ENCODE measurements at places on chromosomes 6 and 20.

DNA sequence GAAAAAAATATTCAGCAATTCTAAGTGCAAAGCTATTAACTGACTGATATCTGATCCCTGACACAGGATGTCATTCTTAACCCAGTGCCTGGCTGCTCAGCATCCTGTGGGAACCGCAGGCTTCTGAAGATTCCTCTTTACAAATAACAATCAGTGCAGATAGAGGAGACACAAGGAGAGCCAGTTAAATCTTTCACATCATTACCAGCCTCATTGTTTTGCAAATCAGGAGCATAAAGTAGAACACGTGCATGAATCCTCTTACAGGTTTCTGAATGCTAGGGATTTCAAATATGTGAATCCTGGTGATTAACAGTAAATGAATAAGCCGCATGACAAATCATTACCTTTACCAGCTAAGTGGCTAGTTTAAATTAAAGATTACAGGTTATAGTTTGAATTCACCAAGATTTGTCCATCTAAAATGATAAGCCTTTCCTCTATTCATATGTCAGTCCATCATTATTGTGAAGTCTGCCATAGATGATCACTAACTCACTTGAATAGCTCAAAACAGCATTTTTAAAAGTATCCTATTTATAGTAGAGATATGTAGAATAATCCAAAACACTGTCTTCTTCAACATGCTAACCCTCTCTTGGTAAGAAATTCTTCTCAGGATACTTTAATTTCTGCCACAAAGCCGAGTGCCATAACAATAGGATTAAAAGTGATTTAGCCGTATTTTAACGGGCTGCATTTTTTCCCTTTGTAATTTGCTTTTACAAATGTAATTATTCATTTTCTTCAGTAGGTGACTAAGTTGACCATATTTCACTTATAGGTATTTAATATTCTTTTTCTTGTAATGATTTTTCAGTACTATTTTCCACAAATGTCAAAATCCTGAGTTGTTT, 367.3 kb upstream of the EPHA7 start:
- no peak for DNase-seq
- no peak overlapping the region for H3K27ac ChIP-seq
- H3K4me3 ChIP-seq = no peak overlapping the region
- H3K4me1 ChIP-seq = no peaks in the 10 kb centered on the region
- H3K27me3 ChIP-seq = no peaks in the 10 kb centered on the region

GRCh38 chr6:129497481-129498441, 212.2 kb downstream of the ARHGAP18 start:
- no peak for DNase-seq
- no peak overlapping the region for H3K4me3 ChIP-seq
- H3K27me3 ChIP-seq = no peaks in the 10 kb centered on the region
- H3K36me3 ChIP-seq = no peaks in the 10 kb centered on the region
- H3K27ac ChIP-seq = no peak overlapping the region

DNA sequence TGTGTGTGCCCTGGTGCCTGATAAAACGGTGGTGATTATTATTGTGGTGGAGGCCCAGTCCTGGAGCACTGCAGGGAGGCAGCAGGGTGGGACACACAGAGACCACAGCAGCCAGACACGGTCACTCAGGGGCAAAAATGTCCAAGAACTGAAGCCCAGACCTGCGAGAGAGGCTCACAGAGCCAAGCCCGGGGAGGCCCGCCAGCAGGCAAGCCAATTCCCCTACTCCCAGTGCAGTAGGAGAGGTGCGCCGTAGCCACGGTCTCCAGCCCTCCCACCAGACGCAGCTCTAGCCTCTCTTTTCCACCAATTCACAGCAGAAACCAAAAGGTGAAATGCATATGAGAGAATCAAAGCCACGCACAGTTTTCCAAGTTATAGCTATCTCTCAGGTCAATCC, 179.4 kb upstream of the TAB2 start:
- no peaks in the 10 kb centered on the region for H3K36me3 ChIP-seq
- H3K4me3 ChIP-seq = no peak overlapping the region
- H3K27me3 ChIP-seq = no peaks in the 10 kb centered on the region
- no peaks in the 10 kb centered on the region for H3K4me1 ChIP-seq

DNA sequence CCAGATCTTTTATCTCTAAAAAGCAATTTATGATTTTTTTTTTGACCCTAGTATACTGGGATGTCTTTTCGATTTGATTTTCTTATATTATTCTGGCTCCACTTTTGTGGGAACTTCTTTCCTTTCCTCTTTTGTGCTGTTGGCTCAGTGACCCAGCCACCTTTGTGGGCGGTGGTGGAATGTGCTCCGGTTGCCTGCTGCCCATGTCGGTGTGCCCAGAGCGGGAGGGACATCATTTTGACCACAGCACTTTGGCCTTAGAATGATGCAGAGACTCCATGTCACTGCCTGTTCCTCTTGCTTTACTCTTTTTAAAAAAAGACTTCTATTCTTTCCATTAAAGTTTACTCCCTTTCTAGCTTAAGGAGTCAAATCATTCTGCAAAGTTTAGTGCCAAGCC, 198.0 kb downstream of the FARS2 start:
- H3K36me3 ChIP-seq = no peaks in the 10 kb centered on the region
- no peak overlapping the region for H3K4me3 ChIP-seq
- H3K4me1 ChIP-seq = peaks cover 20% of the 10 kb centered on the region
- no peak for DNase-seq
